ENCODE measurements at places on chromosomes 1 and 21.

DNA sequence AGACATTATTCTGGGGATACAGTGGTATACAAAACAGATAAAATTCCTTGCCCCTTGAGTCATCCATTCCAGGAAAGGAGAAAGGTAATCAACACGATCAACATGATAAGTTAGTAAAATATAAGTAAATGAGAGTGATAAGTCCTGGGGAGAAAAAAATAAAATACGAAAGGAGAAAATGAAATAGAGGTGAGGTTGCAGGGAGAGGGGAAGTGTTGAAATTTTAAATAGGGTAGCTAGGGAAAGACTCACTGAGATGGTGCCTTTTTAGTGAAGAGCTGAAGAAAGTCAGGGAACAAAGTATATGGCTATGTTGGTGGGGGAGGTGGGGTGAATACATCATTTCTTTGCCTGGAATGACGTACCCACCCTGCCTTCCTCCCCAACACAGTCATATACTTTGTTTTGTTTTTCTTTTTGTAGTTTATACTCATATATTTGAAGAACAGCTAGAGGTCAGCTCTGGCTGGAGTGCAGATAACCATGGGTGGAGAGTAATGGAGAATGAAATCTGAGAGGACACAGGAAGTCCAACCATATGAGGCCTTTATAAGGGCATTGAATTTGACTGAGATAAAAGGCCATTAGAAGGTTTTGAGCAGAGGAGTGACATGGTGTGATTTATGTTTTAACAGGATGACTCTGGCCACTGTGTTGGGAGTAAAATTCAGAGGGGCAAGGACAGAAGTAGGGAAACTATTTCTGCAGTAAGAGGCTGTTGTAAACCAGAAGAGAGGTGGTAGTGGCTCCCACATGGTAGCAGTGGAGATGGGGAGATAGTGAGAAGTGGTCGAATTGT, 54.8 kb downstream of the OSBPL9 start:
- DNase-seq: no peak

DNA sequence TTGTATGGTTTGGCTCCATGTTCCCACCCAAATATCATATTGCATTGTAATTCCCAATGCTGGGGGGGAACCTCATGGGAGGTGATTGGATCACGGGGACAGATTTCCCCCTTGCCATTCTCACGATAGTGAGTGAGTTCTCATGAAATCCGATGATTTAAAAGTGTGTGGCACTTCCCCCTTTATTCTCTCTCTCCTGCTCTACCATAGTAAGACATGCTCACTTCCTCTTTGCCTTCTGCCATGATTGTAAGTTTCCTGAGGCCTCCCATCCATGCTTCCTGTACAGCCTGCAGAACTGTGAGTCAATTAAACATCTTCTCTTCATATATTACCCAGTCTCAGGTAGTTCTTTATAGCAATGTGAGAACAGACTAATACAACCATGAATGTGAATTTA, 211.6 kb upstream of the NR5A2 start:
- DNase-seq: no peak

- peak; percentile 8 for DNase-seq
These were observed 123.5 kb downstream of the PTPN14 start for GRCh38 chr1:214427871-214428277.

DNA sequence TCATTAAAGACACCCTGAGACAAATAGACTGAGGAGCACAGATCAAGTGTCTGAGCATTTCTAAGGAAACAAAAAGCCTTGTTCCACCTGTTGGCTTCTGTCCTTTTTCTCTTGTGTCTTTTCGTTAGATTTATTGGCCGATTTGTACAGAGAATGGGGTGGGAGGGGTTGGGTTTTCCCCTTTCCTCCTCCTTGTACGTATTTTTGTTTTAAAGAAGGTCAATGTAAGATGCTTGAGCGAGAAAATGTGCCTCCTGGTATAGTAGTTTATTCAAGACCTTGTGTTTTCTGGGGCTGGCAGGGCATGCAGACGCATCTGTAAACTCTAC, 1.2 kb downstream of the BCL9 start:
- no peak for DNase-seq

GRCh38 chr1:230747127-230747730, at the start of gene CAPN9:
TSS of gene CAPN9 (plus strand) at chr1:230747388. CDS start at chr1:230747497, 109 bp downstream.
- no peak for DNase-seq

DNA sequence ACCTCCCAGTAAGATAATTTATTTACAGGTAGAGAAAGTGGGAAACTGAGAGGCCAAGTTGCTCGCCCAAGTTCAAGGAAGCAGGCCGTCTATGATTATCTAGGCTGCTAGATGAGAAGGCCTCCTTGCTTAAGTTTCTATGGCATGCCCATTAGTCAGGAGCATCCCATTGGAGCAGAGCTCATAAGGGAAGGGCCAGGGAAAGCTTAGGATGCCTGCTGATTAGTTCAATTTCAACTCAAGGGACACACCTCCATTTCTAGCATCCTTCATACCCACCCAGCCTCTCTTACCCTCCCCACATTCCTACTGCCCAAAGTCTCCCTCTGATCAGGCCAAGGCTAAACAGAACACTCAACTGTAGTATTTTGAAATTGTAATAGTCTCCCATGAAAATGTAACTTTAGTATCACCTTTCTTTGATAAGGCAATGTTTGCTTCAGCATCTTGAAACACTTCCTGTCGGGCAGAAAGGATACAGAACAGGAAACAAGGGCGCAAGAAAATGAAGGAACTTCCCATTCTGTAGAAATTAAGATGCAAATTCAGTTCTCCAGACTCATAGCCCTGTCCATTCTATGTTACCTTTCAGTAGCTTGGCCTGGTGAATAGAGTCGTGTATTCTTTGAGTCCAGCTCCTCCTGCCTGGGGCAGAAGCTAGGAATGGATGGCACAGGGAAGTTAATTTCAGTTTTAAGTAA, 46.3 kb upstream of the TARBP1 start:
- no peak for DNase-seq

GRCh38 chr1:239222999-239223398, 163.4 kb upstream of the CHRM3 start:
- no peak for DNase-seq

DNA sequence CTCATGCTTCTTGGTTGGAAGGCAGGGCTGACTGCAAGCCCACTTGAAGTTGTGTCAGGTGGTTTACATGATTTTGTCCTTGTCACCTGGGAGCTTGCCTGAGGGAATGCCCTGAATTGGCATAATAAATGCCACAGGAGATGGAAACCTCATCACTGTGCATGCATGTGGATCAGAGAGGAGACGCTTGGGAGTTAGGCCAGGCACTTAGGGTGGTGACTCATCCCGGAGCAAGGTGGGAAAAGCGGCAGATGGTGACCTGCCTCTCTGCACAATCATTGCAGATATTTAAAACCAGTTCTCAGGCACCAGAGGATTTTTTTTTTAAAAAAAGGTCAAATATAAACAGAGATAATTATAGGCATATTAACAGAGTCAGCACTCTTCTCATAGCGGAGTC, 202.2 kb upstream of the KIAA0040 start:
- no peak for DNase-seq
